ENCODE measurements at places on chromosomes 7 and 10. TPM values are rescaled to one million over a fixed set of nuclear protein-coding genes. Genes with fewer than 3 reads are reported as not detected.

- no peaks in the 10 kb centered on the region for H3K4me1 ChIP-seq
- H3K4me3 ChIP-seq = no peak overlapping the region
- no peaks in the 10 kb centered on the region for H3K36me3 ChIP-seq
- no peak overlapping the region for H3K27ac ChIP-seq
Observed at GRCh38 chr10:113339121-113339520, 213.7 kb upstream of the HABP2 start.

DEPP1 gene
- total RNA-seq = 34.3 TPM

GRCh38 chr10:104306897-104307296 is 31.4 kb downstream of the ITPRIP start:
- no peak overlapping the region for H3K27ac ChIP-seq
- H3K4me1 ChIP-seq = peaks cover 38% of the 10 kb centered on the region
- H3K36me3 ChIP-seq = peaks cover 8% of the 10 kb centered on the region
- no peak for DNase-seq

DNA sequence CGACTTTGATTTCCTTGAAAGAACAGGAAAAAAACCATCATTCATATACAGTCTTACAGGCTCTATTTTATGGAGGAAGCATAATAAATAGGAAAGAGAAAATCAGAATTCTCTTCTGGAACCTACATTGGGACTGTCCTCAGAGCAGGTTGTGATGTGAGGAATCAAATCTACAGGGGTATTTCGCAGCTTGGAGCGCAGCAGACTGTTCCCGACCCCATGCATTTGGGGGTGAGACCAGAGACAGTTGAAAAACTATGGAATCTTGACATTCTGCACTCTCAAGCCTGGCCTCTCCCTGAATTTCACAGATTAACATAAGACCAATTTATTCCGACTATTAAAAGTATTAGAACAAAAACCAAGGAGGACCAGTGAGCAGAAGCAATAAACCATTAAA is 93.3 kb upstream of the PRSS58 start:
- no peak overlapping the region for H3K27ac ChIP-seq
- no peaks in the 10 kb centered on the region for H3K27me3 ChIP-seq
- peaks cover 4% of the 10 kb centered on the region for H3K4me1 ChIP-seq
- no peak for DNase-seq

Measured in suprapubic skin (tissue), 4 donors.